Heart right ventricle (tissue), 16 donors: ENCODE measurements at places on chromosomes 5 and 9. TPM values are rescaled to one million over a fixed set of nuclear protein-coding genes. Genes with fewer than 3 reads are reported as not detected.

The WWC1 gene
- total RNA-seq: 1.3 TPM

The IL9 gene
- not detected for total RNA-seq

The DPYSL3 gene
- total RNA-seq: 22.7 TPM

The RANBP17 gene
- 4.2 TPM for total RNA-seq

GRCh38 chr5:66720780-66721179 lies 124.6 kb downstream of the MAST4 start:
- DNase-seq: no peak

GRCh38 chr9:93464395-93464794 lies 11.0 kb upstream of the FAM120AOS start:
- DNase-seq: no peak

GRCh38 chr9:132935026-132935425 lies 9.4 kb downstream of the TSC1 start:
- DNase-seq: no peak
